NAMALWA (cell line): ENCODE measurements at places on chromosomes 12 and 14.

- DNase-seq, result no peak
Observed at GRCh38 chr12:43806737-43807072, 588 bp upstream of the TWF1 start.

GRCh38 chr12:104736307-104736706 lies 221.8 kb downstream of the SLC41A2 start:
- no peak for DNase-seq

DNA sequence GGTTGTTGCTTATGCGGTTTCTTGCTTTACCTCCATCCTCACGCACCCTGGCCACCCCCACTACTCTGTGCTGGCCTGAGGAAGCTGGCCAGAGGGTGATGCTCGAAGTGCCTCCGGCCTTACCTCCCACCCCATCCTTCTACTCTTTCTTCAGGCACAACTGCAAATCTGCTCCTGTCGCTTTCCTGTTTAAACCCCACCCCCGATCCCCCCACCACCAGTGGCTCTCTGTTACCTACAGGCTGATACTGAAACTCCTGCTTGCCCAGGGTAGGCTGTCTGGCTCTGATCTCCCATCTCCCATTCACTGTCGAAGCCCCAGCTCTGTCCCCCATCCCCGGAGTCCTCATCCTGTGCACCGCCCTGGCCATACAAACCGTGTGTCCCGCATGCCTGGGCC lies 111.5 kb downstream of the PRMT8 start:
- no peak for DNase-seq

DNA sequence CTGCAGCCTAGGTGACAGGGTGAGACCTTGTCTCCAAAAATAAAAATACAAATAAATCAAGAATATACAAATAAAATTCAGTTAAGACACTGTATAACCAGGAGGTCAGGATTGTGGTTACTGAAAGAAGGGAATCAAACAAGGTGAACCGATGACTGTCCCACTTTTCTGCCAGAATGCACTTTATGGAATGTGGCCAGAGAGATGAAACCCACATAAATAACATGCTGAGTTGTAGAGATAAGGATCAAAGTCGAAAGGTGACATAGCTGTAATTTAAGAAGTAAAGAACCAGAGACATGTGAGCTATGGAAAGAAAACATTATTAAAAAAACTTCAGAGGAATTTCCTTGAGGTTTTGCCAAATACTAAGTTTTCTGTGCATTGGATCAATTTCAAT lies 1098.2 kb upstream of the USP15 start:
- DNase-seq, result no peak

GRCh38 chr12:115813256-115813655 lies 464.2 kb downstream of the MED13L start:
- no peak for DNase-seq

- no peak for DNase-seq
Observed at GRCh38 chr12:78555802-78556201, 308.8 kb upstream of the SYT1 start.

- DNase-seq, result no peak
Observed at GRCh38 chr12:3600039-3600720, 109.2 kb downstream of the PRMT8 start.

GRCh38 chr12:74286254-74286653 lies 251.4 kb upstream of the ATXN7L3B start:
- DNase-seq, result no peak

DNA sequence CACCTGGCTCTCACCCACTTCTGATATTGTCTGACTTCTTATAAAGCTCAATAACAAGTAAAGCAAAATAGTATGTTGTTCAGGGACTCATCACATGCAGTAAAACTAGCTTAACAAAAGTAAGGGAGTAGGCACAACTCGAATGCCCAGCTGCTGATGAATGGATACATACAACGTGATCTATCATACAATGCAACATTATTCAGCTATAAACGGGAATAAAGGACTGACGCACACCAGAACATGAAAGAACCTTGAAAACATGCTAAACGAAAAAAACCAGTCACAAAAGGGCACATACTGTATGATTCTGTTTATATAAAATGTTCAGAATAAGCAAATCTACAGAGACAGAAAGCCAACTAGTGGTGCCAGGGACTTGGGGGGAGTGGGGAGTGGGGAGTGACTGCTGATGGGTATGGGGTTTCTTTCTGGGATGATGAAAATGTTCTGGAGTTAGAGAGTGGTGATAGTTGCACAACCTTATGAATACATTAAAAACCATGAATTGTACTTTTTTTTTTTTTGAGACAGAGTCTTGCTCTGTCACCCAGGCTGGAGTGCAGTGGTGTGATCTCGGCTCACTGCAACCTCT lies 11.1 kb downstream of the PLBD2 start:
- DNase-seq, result no peak

GRCh38 chr14:101001311-101002069 lies 98.0 kb upstream of the RTL1 start:
- no peak for DNase-seq

DNA sequence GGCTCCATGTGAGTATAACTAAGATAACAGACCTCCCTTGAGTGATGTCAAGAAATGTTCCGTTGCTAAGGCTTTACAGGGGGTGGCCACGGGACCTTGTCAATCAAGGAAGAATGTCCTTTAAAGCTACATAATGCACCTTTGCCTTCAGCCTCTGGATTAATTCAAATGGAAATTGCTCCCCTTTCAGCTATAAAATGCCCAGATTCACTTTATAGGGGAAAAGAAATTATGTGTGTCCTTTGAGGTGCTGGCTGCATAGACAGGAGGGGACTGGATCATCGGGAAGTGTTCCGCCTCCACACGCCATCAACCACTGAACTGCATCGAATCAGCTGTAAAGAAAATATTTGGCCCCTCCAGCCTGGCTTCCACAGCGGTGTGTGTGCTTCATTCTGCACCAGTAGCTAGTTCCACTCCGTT lies 415.4 kb downstream of the DPF3 start:
- no peak for DNase-seq

- peak; percentile 76 for DNase-seq
Observed at GRCh38 chr14:22375321-22375930, 213.6 kb downstream of the DAD1 start.

DNA sequence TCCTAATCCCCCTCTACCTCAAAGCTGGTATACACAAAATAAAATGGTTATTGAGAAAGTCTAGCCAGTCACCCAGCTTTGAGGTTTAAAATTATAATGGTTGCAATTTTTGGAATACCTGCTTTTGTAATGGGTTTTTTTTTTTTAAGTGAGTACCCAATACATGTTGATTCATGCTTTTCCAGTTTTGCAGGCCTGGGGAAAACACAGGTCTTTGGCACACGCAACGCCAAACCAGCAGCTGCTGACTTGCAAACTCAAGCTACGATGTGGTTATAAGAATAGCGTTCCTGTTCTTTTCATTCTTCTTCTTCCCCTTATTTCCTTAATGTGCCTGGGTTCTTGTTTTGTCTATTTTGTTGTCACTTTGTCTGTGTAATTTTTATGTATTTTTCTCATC lies 233.0 kb downstream of the EGLN3 start:
- DNase-seq, result no peak

- no peak for DNase-seq
Observed at GRCh38 chr14:95564060-95564459, 29.2 kb downstream of the GLRX5 start.

DNA sequence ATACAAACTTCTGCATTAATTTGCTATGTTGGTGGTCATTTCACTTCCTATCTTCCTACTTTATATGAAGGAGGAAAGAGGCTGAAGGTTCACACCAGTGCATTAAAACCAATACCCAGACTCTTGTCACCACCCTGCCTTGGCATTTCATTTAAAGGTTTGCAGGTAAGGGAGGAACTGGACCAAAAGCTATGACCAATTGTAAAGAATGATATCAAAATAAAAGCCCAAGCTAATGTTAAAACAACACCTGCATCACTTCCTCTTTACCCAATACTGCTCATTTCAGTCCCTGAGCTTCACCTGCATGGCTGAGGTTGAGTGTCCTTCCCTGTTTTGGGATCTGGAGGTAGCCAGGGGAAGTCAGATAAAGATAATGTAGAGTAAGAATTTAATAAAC lies 47.2 kb upstream of the TMEM233 start:
- DNase-seq, result no peak

- no peak for DNase-seq
Observed at GRCh38 chr12:55034218-55034617, 14.4 kb downstream of the NEUROD4 start.

- no peak for DNase-seq
Observed at GRCh38 chr12:121964813-121965643, 46.6 kb downstream of the CFAP251 start.

GRCh38 chr12:106840243-106840642 lies 65.8 kb downstream of the RIC8B start:
- DNase-seq, result no peak

DNA sequence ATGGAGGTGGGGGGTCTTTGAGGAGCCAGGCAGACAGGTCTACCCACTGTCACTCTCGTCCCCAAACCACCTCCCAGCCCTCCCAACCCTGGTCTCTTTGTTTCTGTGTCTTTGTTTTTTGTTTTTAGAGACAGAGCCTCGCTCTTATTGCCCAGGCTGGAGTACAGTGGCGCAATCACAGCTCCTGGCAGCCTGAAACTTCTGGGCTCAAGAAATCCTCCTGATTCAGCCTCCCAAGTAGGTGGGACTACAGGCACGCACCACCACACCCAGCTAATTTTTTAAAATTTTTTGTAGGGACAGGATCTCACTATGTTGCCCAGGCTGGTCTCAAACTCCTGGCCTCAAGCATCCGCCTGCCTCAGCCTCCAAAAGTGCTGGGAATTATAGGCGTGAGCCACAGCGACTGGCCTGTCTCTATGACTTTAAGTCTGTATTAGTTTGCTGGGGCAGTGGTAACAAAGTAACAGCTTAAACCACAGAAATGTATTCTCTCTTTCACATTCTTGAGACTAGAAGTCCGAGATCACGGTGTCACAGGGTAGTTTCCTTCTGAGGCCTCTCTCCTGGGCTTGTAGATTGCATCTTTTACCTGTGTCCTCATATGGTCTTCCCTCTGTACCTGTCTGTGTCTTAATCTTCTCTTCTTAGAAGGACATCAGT lies 26.1 kb downstream of the DTX1 start:
- no peak for DNase-seq

DNA sequence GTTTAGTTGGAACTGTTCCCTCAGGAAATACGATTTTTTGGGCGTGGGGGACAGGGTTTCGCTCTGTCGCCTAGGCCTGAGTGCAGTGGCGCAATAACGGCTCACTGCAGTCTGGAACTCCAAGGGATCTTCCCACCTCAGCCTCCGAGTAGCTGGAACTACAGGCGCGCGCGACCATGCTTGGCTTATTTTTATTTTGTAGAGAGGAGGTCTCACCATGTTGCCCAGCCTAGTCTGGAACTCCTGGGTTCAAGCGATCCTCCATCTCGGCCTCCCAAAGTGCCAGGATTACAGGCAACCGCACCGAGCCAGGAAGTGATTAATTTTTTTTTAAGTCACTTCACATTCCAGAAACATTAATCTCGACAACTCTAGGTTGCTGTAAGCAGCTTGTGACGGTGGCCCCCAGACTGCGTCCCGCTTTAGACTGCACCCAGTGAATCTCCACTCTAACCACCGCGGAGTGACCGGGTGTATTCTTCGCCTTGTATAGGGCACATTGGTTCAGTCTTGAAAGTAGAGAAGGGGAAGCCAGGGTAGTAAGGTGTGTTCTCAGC lies 830 bp upstream of the MIS18BP1 start:
- no peak for DNase-seq

DNA sequence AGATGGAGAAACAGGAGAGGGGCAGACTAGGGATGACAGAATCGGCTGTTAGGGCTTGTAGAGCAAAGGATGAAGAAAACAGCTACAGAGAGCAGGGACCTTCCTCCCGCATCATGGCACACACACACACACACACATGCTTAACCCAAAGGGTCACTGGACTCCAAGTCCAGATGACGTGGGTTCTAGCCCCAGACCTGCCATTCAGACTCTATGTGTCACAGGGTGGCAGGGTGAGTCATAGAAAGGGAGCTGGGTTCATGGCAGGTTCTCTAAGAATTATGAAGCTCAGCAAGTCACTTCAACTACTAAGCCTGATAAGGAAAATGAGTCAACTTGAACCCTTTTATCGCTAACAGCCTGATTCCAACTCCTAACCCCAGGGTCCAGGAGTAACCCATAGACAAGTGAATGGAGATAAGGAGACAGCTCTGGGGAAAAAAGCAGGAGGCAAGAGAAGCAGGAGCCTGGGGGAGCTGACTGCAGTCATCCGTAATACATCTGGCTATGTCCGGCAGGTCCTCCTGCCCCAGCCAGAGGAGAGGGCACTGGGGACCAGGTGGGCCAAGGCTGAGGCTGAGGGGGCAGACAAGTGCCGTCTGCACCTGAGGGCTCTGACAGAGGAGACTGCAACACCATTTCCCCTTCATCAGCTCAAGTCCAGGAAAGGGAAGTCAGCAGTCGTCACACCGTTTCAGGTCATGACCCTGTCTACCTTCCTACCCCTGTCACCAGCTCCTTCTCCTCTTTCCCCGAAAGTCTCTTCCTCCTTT lies 3.6 kb upstream of the TNFRSF1A start:
- DNase-seq, result no peak

DNA sequence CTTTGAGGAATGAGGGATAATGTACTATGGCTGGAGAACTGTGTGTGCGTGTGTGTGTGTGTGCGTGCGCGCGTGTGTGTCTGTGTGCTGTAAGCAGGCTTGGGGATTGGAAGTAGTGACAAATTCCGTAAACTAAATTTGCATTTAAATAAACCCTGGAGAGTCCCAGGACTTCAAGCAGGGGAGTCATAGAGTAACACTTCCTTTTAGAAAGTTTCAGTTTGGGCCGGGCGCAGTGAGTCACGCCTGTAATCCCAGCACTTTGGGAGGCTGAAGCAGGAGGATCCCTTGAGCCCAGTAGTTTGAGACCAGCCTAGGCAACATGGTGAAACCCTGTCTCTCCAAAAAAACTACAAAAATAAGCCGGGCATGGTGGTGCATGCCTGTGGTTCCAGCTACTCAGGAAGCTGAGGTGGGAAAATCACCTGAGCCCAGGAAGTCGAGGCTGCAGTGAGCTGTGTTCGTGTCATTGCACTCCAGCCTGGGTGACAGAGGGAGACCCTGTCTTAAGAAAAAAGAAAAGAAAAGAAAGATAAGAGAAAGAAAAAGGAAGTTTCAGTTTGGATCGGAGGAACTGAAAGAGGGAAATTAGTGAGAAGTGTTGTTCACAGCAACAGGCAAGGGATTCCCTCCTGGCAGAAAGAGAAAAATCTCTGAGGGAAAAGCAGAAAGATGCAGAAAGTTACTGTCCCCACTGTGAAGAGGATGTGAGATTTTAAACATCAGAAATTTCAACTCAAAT lies 222.7 kb upstream of the SOX5 start:
- no peak for DNase-seq

DNA sequence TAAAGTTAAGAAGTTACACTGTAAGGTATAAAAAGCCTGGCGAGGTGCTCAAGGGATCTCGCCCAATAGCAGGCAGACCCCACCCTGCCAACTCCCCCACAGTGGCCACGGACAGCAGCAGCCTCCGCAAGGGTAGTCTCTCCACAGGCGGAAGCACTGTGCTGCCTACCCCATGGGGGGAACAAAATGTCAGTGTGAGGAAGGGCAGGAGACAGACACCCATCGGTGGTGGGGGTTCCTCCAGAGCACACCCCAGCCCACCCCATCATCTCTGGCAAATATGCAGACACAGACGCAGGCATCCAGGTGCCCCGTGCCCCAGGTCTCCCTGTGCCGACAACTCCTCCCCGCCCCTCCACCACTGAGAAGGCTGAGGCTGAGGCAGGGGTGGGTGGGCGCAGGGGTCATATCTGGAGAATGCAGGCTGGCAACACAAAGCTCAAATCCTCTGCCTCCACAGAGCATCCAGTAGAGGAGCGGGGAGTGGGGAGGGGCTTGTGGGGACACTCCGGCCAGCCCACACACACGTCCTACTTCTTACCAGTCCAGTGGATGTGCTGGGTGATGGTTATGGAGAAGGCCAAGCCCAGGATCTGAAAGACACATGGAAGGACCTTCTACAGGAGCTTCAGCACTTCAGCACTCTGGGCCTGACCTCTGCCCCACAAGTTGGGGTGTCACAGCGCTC lies 68.3 kb upstream of the DDX11 start:
- DNase-seq, result no peak
